Fibroblast of gingiva (primary cell): ENCODE measurements at places on chromosomes 3 and 15.

- DNase-seq = peak; percentile 53
Measured at GRCh38 chr3:129504471-129505100, 23.9 kb upstream of the RHO start.

- DNase-seq = no peak
Measured at GRCh38 chr3:9721015-9721699, 10.4 kb upstream of the BRPF1 start.

GRCh38 chr3:193174140-193174539 is 66.9 kb upstream of the PLAAT1 start:
- DNase-seq = no peak

- DNase-seq = no peak
Measured at GRCh38 chr3:11592445-11593298, 51.0 kb downstream of the VGLL4 start.

DNA sequence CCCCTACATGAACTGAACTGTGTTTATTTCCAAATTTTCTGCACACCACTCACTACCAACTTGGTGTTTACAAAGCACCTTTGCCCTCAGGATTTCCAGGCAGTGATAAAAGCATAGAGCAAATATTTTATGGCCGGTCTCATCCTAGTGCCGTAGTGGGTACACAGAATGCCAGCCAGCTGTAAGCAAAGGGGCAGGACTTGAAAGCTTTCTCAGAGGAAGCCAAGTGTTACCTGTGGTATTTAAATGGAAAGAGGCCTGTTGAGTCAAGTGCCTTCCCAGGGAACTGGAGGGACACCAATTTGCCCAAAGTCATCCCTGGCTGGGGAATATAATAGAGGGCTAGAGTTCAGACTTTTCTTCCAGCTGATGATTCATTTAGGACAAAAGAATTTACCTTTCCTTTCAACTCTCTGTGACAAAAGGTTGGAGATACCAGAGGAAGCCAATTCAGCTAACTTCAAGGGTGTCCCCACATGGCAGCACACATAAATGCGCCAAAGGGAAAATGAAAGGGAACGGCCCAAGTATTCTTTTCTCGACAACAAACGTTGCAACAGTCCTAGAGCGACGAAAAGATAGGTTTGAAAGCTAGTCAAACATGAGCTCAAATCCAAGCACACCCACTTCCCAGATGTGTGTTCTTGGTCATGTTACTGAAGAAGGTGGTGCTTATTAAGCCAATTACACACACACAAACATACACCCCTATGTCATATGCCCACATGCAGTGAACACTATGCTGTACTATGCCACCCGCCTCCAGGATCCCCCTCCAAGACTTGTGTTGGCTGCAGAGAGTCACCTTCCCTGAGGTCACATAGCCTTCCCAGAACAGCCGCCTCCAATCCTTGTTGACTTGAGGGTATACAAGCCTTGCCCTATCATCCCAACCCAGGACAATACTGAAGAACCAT is 27.7 kb downstream of the MAGI1 start:
- DNase-seq = no peak

DNA sequence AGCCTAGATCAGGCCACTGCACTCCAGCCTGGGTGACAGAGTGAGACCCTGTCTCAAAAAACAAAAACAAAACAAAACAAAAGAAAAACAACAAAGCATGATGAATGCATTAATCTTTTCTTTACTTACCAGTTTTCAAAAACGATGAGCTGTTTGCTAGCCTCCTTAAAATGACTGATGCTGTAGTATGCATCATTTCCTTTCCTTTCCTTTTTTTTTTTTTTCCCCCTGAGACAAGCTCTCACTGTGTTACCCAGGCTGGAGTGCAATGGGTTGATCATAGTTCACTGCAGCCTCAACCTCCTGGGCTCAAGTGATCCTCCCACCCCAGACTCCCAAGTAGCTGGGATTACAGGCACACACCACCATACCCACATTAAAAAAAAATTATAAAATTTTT is 202.0 kb downstream of the ADAMTSL3 start:
- DNase-seq = no peak

DNA sequence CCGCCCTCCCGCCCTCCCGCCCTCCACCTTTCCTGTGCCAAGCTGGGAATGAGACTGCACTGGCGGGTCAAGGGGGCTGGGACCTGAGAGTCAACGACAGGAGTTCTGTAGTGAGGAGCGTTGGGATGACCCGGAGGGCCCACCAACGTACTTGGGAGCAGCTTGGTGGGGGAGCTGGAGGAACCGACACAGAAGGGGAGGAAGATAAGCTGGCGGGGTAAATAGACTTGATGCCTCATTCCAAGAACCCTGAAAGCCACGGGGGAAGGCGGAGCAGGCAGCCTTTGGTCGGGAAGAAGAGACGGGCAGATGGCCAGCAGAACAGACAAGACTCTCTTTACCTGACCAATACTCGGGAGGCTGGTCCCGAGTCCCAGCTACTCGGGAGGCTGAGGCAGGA is 277 bp downstream of the FMN1 start:
- DNase-seq = no peak
